HFFc6 (cell line): ENCODE measurements at places on chromosomes 3 and 15.
A peak's percentile ranks its signal among the peaks of the same experiment; 100 is the strongest.

- peak; percentile 33 for DNase-seq
- H3K4me3 ChIP-seq, result no peak overlapping the region
- no peak overlapping the region for H3K27ac ChIP-seq
- peaks cover 32% of the 10 kb centered on the region for H3K4me1 ChIP-seq
These were observed 5.5 kb downstream of the WDR73 start for GRCh38 chr15:84648539-84648938.

- H3K4me3 ChIP-seq, result no peak overlapping the region
- peaks cover 24% of the 10 kb centered on the region for H3K4me1 ChIP-seq
- H3K36me3 ChIP-seq, result peaks cover 12% of the 10 kb centered on the region
These were observed 74.4 kb downstream of the DHX30 start for GRCh38 chr3:47877290-47877689.

DNA sequence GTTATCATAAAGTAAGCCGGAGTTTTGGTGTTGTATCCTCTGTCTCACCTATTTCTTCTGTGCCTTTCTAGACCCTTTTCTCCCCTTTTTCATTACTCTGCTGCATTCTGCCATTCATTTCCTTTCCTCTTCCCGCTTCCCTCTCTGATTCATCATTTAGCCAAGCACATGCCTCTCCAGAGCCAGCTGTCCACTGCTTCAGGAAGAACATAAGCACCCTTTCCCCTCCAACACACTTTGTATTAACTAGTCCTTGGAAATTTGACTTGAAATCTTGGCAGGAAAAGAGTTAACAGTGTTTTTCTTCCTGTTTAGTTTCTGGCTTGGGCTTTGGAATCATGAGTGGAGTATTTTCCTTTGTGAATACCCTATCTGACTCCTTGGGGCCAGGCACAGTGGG lies 9.7 kb downstream of the APH1B start:
- peaks cover 47% of the 10 kb centered on the region for H3K4me1 ChIP-seq
- peak overlapping the region; percentile 37; the same call in 1 of the 2 replicates for H3K27ac ChIP-seq
- no peak for DNase-seq
- no peak overlapping the region for H3K4me3 ChIP-seq
- peaks cover 21% of the 10 kb centered on the region for H3K36me3 ChIP-seq
- H3K27me3 ChIP-seq, result peaks cover 2% of the 10 kb centered on the region; the same call in 1 of the 2 replicates

DNA sequence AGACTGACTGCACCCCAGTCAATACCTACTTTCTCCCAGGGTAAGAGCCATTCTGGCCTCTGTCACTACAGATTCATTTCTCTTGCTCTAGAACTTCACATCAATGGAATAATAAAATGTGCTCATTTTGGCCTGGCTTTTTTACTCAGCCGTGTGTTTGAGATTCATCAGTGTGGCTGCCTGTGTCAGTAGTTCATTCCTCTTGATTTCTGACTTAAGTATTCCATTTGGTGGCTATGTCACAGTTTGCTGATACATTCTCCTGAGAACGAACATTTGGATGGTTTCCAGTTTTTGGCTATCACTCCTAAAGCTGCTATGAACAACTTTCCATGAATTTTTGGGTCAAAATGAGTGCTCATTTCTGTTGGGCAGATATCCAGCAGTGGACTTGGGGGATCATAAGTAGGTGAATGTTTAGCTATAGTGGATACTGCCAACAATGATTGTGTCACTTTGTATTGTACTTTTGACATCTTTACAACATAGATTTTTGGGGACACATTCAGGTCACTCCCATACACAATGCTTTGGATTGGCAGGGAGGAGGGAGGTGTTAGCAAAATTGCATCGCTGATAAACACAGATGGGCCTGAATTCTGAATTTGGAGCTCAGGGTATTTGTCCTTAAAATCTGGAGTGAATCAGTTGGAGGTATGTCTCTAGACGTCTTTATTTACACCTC lies 19.8 kb upstream of the FAM107A start:
- peaks cover 15% of the 10 kb centered on the region for H3K27me3 ChIP-seq
- no peak for DNase-seq
- H3K27ac ChIP-seq, result no peak overlapping the region
- no peaks in the 10 kb centered on the region for H3K4me1 ChIP-seq
- no peaks in the 10 kb centered on the region for H3K36me3 ChIP-seq

GRCh38 chr3:107271787-107272387 lies 105.4 kb upstream of the CCDC54 start:
- peaks cover 2% of the 10 kb centered on the region for H3K27me3 ChIP-seq
- H3K4me3 ChIP-seq, result no peak overlapping the region
- no peaks in the 10 kb centered on the region for H3K36me3 ChIP-seq
- peak; percentile 38 for DNase-seq

- H3K27me3 ChIP-seq, result no peaks in the 10 kb centered on the region; the same call in 1 of the 2 replicates
- peaks cover 21% of the 10 kb centered on the region for H3K36me3 ChIP-seq
- DNase-seq, result no peak
- H3K4me1 ChIP-seq, result peaks cover 67% of the 10 kb centered on the region
These were observed 3.5 kb downstream of the RFTN1 start for GRCh38 chr3:16509721-16510619.

DNA sequence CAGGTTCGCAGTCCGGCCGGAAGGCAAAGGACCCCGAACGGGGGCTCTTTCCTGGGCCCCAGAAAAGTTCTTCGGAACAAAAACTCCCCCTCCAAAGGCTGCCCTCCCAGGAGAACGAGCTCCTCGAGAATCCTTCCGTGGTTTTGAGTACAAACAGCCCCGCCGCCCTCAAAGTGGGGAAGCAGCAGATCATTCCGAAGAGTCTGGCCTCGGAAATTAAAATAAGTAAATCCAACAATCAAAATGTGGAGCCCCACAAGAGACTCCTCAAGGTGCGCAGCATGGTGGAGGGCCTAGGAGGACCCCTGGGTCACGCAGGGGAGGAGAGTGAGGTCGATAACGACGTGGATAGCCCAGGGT lies 1.3 kb downstream of the ARHGEF26 start:
- no peak overlapping the region for H3K27ac ChIP-seq
- H3K36me3 ChIP-seq, result no peaks in the 10 kb centered on the region; the same call in 1 of the 2 replicates
- H3K4me3 ChIP-seq, result peak overlapping the region; percentile 50; the same call in 1 of the 2 replicates
- peaks cover 14% of the 10 kb centered on the region for H3K27me3 ChIP-seq

GRCh38 chr3:97817965-97818364 lies 3.8 kb upstream of the CRYBG3 start:
- H3K36me3 ChIP-seq, result no peaks in the 10 kb centered on the region
- peaks cover 29% of the 10 kb centered on the region for H3K4me1 ChIP-seq
- no peaks in the 10 kb centered on the region for H3K27me3 ChIP-seq
- DNase-seq, result no peak
- H3K27ac ChIP-seq, result no peak overlapping the region
- no peak overlapping the region for H3K4me3 ChIP-seq

DNA sequence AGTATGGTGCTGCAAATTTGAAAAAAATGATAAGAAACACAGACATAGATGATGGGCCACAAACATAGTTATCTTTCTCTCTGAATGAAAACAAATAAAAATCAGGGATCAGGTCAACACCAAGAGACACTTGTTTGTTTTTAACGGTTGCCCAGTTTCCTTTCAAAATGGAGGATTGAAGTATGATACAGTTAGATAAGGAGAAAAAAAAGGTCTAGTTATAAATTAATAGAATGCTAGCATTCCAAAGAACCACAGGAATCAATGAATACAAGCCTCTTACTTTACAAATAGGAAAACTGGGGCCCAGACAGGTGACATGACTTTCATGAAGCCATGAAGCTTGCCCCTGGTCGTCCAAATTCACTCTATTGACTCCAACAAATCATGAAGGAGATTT lies 305.1 kb downstream of the ZNF621 start:
- no peaks in the 10 kb centered on the region for H3K4me1 ChIP-seq
- H3K4me3 ChIP-seq, result no peak overlapping the region
- H3K27me3 ChIP-seq, result no peaks in the 10 kb centered on the region; the same call in 1 of the 2 replicates
- DNase-seq, result no peak
- no peak overlapping the region for H3K27ac ChIP-seq

DNA sequence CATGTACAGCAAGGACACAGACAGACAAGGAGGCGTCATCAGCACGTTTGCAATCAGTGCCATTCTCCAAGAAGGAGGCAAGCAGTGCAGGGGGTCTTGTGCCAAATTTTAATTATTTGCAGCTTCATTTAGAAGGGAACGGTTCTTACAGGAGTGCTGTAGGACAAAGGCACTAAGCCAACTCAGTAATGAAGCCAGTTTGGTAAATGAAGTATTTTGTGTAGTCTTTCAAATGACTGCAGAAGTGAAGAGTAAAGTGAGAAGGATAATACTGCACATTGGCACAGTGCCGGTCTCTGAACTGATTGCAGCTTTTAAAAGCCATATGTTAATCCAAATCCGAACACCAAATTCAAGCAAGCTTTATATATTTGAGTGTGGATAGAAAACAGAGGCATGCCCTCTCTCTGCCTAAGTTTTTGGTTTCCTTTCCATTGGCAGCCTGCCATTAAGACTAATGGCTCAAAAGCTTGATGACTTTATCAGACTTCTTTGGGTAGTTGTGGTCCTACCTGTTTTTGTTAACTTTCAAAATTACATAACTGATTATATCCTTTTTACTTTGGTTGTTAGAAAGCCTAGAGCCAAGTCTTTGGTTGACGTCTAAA lies 101.3 kb downstream of the SENP2 start:
- H3K4me3 ChIP-seq, result peak overlapping the region; percentile 30; the same call in 1 of the 2 replicates
- H3K4me1 ChIP-seq, result peaks cover 58% of the 10 kb centered on the region
- H3K27ac ChIP-seq, result peak overlapping the region; percentile 99
- peaks cover 2% of the 10 kb centered on the region for H3K27me3 ChIP-seq
- H3K36me3 ChIP-seq, result peaks cover 48% of the 10 kb centered on the region
- peak; percentile 22 for DNase-seq

- H3K27me3 ChIP-seq, result no peaks in the 10 kb centered on the region
- H3K4me1 ChIP-seq, result peaks cover 8% of the 10 kb centered on the region
- H3K36me3 ChIP-seq, result no peaks in the 10 kb centered on the region
- no peak overlapping the region for H3K4me3 ChIP-seq
- no peak overlapping the region for H3K27ac ChIP-seq
These were observed 296.6 kb downstream of the SUCLG2 start for GRCh38 chr3:67357610-67358458.

- H3K4me3 ChIP-seq, result peak overlapping the region; percentile 3; the same call in 1 of the 2 replicates
- H3K4me1 ChIP-seq, result peaks cover 20% of the 10 kb centered on the region
- H3K27me3 ChIP-seq, result peaks cover 15% of the 10 kb centered on the region
- no peak overlapping the region for H3K27ac ChIP-seq
- no peaks in the 10 kb centered on the region; the same call in 1 of the 2 replicates for H3K36me3 ChIP-seq
These were observed 5.9 kb upstream of the ADGRG7 start for GRCh38 chr3:100603469-100603868.

GRCh38 chr15:96158938-96159337 lies 171.6 kb upstream of the NR2F2 start:
- H3K27me3 ChIP-seq, result no peaks in the 10 kb centered on the region; the same call in 1 of the 2 replicates
- no peak overlapping the region for H3K4me3 ChIP-seq
- H3K4me1 ChIP-seq, result peaks cover 6% of the 10 kb centered on the region
- H3K27ac ChIP-seq, result no peak overlapping the region
- DNase-seq, result no peak

- H3K4me3 ChIP-seq, result no peak overlapping the region
- H3K4me1 ChIP-seq, result no peaks in the 10 kb centered on the region
- H3K27ac ChIP-seq, result no peak overlapping the region
- DNase-seq, result no peak
- H3K36me3 ChIP-seq, result no peaks in the 10 kb centered on the region
These were observed 1.8 kb downstream of the GRK7 start for GRCh38 chr3:141764986-141765385.

DNA sequence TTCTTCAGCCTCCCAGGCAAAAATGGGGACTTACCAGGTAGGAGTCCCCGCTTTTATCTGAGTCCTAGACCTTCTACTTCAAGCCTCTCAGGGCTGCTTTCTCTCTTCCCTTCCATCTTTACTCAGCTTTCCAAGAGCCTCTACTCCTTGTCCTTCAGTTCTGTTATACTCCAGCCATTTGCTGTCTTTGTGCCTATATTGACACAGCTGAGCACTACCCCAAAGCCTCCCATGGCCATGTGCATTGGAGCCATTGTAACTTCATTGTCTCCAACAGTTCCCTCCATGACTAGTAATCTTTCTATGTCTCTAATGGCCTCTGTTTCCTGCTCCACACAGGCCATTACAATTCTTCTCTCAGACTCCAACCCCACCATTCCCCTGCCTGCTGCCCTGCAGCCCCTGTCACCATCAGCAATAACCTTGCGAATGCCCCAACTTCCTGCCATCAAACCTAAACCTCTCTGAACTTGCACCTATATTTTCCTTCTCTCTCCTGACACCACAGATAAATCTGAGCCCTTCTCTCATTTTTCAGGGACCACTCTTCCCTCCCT lies 77.9 kb upstream of the ADPGK start:
- H3K36me3 ChIP-seq, result no peaks in the 10 kb centered on the region
- H3K27me3 ChIP-seq, result peaks cover 18% of the 10 kb centered on the region
- H3K27ac ChIP-seq, result no peak overlapping the region
- no peak for DNase-seq

DNA sequence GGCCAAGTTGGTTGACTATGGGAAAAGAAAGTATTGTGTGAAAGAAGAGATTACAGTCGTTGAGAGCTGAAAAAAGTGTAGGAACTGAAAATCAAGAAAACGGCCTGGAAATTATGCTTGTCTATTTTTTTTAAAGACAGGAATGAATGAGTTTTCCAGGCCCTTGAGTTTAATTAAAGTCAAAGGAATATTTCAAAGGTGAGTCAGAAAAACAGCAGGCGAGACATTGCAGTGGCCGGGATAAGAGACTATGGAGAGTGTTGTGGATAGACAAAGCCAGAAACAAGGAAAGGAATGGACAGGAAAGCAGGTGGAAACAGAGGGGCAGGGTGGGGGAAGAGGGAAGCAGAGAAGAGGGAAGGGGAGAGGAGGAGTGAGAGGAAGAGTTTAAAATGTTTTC lies 275.1 kb upstream of the LRTM1 start:
- H3K27ac ChIP-seq, result peak overlapping the region; percentile 90
- no peaks in the 10 kb centered on the region; the same call in 1 of the 2 replicates for H3K27me3 ChIP-seq
- peaks cover 4% of the 10 kb centered on the region for H3K36me3 ChIP-seq
- peaks cover 61% of the 10 kb centered on the region for H3K4me1 ChIP-seq
- peak overlapping the region; percentile 20 for H3K4me3 ChIP-seq

GRCh38 chr15:47206358-47206978 lies 510.8 kb upstream of the SEMA6D start:
- H3K27me3 ChIP-seq, result no peaks in the 10 kb centered on the region
- H3K4me1 ChIP-seq, result no peaks in the 10 kb centered on the region
- DNase-seq, result no peak
- H3K4me3 ChIP-seq, result no peak overlapping the region
- no peak overlapping the region for H3K27ac ChIP-seq

DNA sequence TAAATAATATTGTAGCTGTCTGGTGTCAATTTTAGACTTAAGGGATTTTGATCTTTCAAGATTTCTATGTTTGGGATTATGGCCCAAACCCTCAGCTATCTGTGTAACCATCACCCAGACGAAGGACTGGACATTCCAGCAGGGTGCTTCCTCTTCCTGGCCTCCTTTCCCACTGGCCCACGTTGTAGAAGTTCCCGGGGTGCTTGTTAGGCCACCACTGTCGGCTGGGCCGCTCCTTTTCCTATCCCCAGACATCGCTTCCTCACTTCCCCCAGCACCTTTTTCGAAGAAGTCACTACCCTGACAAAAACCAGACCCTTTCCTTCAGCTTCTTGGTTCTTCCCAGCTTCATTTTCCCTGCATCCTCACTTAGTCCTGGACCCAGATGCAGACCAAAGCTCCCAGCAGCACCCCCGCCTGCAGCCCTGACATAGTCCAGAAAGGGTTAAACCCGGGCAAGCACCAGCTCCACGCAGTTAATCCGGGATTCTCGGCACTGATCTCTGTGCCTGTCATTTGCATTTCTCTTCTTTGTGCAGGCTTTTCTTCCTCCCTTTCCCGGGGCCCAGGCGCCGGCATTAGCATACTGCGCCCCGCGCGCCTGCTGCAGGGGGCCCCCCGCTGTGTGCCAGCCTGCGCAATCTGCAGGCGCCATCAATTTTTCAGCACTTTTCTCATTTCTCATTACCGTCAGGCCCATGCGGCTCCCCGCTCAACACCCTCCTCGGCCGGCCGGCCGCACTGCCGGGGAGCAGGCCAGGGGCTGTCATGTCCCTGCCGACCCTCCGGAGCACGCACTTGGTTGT lies 90.6 kb downstream of the ZNF621 start:
- no peaks in the 10 kb centered on the region for H3K36me3 ChIP-seq
- H3K4me1 ChIP-seq, result no peaks in the 10 kb centered on the region
- DNase-seq, result no peak
- H3K4me3 ChIP-seq, result no peak overlapping the region
- H3K27me3 ChIP-seq, result peaks cover 1% of the 10 kb centered on the region; the same call in 1 of the 2 replicates
